NCI-H1417 treated with DMSO at 0.1 percent for 48 hours (cell line): ENCODE measurements at places on chromosomes 13 and 19.

- DNase-seq, result no peak
These were observed 16.5 kb upstream of the RNF17 start for GRCh38 chr13:24747248-24748060.

DNA sequence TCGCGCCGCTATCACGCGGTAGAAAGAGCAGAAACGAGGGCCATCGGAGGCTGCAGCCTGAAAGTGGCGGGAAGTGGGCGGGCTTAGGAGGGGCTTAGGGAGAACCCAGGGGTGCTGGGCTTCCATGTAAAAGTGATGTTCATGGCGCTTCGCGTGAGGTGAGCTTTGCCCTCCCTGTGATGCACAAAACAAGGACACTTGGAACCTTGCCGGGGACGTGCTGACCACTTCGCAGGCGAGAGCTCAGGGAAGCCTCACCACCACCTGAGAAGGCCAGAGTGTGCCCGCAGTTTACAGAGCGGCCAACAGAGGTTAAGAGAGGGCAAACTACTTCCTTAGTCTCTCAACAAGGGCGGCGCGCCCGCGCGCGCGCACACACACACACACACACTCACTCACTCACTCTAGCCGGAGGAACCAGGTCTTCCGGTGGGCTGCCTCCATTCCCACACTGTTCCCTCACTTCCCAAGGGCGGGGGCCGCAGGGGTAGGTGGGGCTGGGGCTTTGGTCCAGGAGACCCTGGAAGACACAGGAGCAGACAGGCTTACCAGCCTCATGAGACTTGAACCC lies 651 bp downstream of the GAPDHS start:
- DNase-seq, result no peak

DNA sequence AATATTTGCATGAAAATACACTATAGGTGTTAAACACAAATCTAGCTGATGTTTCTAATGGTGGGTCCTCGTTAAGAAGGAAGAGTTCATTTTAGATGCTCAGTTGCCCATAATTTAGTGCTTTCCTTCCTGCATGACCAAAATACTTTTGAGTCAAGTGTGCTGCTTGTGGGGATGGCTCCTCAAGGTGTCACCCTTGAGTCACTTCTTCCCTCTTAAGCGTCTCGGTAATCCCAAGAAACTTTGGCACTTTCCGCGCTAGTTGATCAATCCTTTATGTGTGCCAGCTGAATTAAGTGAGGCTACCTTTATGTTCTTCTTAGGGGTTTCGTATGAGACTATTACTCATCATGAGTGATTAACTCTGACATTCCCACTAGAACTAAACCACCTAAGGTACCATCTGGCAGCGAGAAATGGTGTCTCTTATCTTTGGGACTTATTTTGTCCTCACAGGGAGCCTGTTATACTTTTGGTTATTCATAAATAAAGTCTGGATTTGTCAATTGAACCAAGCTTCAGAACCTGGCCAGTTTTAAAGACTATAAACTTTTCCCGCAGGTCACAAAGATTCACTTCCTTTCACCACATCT lies 106.8 kb downstream of the NHLRC3 start:
- no peak for DNase-seq

- no peak for DNase-seq
These were observed 96.3 kb upstream of the UBAC2 start for GRCh38 chr13:99104396-99104795.

DNA sequence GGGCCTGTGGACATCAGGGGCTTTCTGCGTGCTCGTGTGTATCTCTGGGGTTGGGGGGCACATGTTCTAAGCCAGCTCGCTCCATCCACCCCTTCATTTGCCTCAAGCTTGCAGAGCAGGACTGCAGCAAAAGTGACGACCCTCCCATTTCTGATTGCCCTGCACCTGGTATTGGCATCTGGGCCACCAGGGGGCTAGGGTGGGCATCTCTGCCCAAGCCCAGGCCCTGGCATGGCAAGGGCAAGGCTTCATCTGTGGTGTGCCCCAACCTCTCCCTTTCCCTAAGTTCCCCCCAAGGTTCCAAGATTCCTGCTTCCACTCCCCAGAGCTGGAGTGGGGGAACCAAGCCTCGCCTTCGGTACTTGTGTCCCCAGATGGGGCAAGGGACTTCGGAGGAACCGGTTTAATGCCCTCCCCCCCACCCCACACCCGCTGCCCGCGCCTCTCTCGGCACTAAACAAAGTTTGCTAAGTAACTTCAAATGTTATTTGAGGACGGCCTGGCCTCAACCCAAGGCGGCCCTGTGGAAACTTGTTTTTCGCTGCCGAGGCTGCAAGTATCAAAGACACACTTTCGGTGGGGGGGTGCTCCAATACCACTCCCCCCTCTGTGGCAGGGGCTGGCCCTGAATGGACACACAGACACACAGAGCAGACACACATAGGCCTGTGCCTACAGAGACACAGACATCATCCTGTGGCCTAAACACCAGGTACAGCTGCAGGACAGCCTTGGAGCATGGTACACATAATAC lies 12.2 kb downstream of the NFIX start:
- no peak for DNase-seq

GRCh38 chr19:16969135-16969534 lies 57.5 kb downstream of the CPAMD8 start:
- no peak for DNase-seq

GRCh38 chr13:40492511-40492910 lies 173.9 kb downstream of the FOXO1 start:
- no peak for DNase-seq

GRCh38 chr13:73480779-73481559 lies 422.2 kb downstream of the KLF5 start:
- no peak for DNase-seq

- no peak for DNase-seq
These were observed 63.4 kb downstream of the KCTD12 start for GRCh38 chr13:76822698-76823267.

- DNase-seq, result no peak
These were observed 623 bp upstream of the C5AR1 start for GRCh38 chr19:47309038-47309437.

- DNase-seq, result no peak
These were observed 525.1 kb upstream of the NBEA start for GRCh38 chr13:34416971-34417380.

DNA sequence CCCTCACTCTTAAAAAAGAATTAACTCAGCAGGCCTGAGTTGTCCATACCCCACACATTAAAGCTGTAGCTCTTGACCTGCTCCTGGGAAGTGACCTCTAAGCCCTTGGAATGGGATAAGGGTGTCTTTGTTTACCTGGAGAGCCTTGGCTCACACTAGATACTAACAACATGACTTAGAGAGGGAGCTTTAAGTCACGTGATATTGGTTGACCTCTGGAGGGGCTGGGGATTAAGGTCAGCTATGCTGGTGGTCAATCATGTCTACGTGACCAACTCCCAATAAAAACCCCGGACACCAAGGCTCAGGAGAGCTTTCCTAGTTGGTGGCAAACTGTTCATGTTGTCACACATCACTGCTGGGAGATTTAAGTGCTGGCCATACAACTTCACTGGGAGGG lies 2.9 kb downstream of the NWD1 start:
- DNase-seq, result no peak

GRCh38 chr13:76828316-76828741 lies 57.9 kb downstream of the KCTD12 start:
- DNase-seq, result no peak

DNA sequence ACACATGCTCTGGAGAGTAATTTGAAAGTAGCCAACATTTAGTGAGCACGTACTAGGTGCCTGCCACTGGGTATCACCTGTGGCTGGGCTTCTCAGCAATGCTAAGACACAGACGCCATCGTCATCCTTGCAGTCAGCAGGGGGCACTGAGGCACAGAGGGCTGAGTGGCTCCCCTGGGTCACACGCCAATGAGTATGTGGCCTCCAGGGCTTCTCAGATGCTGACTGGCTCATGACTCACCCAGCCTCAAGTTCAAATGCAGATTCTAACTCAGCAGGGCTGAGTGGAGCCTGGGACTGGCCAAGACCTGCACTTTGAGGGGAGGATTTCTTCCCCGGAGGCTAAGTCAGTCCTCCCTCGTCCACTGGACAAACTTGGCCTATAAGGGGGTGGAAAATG lies 115.1 kb upstream of the CACNA1A start:
- DNase-seq, result no peak

DNA sequence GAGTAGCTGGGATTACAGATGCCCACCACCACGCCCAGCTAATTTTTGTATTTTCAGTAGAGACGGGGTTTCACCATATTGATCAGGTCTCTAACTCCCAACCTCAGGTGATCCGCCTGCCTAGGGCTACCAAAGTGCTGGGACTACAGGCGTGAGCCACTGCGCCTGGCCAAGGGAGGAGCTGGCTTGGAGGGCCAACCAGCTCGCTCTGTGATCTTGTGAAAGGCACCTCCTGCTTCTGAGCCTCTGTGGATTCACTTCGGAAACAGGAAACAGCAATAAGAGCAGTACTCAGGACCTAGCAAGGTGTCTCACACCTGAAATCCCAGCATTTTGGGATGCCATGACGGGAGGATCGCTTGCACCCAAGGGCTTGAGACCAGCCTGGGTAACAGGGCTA lies 2.0 kb upstream of the ELL start:
- DNase-seq, result no peak

GRCh38 chr19:8238251-8238650 lies 29.1 kb downstream of the CERS4 start:
- DNase-seq, result no peak

DNA sequence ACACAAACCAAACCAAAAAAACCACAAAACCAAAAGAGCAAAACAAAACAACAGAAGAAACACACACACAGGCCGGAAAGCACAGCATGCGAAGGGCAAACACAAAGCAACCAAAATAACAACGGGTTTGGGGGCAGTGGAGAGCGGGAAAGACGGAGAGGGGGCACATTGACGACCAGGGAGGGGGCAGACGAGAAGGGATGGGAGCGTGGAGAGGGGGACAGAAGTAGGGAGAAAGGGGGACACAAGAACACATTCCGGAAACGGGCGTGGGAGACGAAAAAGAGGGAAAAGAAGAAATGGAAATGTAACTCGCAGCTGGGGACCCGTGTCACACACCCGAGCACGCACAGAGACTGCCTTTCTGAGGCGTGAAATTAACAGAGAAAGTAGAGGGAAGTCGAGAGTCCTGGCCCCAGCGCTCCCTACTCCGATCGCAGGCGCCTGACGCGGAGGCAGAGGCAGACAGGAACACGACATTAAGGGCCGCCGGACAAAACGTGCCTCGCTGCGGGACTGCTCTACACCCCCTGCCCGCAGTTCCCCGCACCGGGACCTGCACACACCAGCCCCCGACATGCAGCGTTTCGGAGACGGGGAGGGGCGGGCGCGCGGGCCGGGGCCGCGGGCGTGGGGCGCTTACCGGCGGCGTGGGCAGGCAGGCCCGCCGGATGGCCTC lies 652 bp downstream of the POU4F1 start:
- no peak for DNase-seq

DNA sequence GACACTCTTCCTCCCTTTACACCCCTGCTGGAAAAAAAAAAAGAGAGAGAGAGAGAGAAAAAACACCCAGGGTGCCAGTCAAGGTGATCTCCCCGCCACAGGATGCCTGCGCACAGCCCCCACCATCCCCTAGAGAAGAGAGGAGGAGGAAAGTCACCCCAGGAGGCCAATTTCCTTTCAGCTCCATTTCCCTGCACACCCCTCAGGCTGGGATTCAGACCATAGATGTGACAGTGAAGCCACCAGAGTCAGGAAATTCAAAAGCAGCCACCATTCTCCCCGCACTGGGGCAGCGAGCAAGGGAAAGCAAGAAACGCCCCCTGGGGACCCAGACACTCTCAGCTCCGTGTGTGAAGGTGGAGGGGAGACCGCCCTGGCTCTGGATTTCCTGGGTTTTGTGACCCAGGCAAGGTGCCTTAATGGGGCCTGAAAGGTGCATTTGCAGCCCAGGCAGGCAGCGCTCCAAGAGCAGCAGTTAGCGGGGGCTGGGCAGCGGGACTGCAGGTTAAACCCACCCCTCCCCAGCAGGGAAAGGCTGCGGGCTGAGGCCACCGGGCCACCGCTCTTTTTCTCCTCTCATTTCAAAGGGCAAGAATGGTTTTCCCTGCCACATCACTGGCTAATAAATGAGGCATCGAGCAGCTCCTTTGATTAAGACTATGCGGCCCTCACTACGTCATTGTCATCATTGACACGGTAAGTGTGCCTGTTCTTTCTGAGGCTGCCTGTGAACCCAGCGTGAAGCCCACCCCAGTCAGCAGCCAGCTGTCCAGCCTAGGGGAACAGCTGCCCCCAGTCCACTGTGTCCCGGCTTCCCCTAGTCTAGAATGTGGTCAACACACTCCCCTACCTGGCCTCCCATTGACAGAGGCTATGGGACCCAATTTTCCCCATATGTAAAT lies 83.8 kb upstream of the TM9SF2 start:
- DNase-seq, result no peak

- DNase-seq, result no peak
These were observed 59.6 kb downstream of the KCNRG start for GRCh38 chr13:50074843-50075242.

DNA sequence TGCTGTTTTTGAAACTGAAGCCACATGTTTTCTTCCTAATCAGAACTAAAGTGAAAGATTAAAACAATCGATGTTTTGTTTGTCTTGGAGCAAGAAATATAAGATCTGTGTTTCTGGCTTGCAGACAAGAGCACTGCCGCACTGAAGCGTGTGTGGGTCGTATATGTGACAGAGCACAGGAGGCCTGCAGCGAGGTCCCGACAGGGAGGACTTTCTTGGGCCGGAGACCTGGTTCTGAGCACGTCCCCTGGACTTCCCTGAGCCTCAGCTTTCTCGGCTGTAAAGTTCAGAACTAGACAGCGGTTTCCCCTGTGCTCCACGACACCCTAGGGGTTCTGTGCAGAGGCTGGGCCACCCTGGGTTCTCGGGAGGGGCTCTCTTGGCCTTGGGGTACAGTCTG lies 60.5 kb downstream of the GADD45B start:
- DNase-seq, result no peak

GRCh38 chr13:38617936-38618335 lies 68.9 kb upstream of the FREM2 start:
- DNase-seq, result no peak

DNA sequence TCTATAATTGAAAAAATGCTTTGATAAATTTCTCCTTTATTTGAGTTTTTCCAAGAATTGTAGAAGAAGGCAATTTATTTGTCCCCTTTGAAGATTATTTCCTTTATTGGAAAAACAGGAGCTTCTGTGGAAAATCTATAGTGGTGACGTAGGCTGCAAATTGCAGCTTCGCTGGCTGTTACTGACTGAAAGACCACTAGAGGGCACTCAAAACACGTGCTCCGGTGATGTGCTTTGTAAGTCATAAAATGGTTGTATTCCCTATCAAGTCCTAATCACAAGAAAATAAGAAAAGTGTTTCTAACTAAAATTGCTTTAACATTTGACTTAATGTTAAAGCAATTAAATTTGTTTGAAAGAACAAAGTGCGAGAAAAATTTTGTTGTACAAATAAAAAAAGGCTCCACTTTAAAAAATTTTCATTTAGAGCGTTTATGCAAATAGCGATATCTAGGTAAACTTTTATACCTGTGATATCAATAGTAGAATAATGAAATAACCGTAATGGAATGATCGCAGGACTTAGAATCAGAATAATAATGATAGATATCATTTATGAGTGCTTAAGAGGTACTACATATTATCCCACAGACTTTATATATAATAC lies 638.2 kb upstream of the SPRY2 start:
- peak; percentile 45 for DNase-seq
